ENCODE measurements at places on chromosomes 12 and 14.

- DNase-seq = no peak
These were observed 17.3 kb downstream of the COX14 start for GRCh38 chr12:50129290-50129689.

DNA sequence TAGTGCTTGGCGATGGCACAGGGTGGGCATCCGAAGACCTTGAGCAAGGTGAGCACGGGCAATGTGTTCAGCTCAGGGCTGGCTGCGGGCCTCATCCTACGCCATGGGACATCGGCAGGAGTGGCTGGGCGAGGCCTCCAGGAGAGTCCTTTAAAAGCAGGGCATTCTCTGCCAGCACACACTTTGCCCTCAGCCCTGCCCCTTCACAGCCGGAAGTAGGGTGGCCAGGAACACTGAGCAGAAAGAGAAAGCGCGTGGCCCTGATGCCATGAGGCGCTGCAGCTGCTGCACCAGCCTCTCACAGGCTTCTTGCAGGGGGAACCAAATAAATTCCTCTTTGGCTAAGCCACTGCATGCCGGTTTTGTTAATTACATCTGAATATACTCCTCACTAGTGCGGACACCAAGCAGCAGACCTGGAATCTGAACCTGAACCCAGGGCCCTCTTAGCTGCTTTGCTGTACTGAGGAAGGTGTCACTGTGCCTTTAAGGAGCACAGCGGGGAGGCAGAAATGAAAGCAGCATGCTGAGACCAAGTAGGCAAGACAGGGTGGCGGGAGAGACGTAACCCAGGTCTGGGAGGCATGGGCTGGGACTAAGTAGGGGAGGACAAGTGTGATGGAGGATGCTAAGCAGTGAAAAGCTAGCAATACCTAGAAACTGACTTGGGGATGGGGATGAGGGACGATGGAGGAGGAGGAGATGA is 155.2 kb downstream of the TTC7B start:
- no peak for DNase-seq

- DNase-seq = no peak
These were observed 163.9 kb upstream of the VASH1 start for GRCh38 chr14:76597387-76597786.

DNA sequence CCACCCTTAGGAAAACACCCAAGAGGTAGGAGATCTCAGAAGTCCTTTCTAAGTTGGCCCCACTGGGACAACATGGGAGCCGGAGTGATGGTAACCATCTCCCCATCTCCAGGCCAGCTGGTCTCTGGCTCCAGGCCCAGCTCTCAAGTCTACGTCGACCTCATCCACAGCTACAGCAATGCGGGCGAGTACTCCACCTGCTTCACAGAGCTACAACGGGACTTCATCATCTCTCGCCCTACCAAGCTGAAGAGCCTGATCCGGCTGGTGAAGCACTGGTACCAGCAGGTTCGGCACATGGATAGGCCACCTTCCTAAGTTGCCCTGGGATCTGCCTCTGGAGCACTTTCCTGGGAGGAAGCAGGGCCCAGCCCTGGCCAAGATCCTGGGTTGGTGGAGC is 11.0 kb upstream of the OAS2 start:
- no peak for DNase-seq

DNA sequence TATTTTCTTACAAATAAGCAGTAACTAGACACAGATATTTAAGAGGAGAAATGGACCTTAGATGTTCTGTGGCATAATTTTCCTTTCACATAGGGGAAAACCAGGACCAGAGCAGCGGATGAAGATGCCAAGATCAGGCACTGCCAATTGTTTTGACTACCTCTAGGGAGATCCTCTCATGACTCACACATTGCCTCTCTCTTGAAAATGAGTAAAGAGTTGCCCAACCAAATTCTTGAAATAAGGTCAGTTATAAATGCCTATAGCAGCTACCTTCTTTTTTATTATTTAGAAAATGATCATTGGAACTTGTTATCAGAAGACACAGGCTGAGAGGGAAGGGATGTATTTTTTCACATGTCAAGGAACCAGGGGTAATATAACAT is 263.4 kb upstream of the PLEKHG7 start:
- DNase-seq = no peak

DNA sequence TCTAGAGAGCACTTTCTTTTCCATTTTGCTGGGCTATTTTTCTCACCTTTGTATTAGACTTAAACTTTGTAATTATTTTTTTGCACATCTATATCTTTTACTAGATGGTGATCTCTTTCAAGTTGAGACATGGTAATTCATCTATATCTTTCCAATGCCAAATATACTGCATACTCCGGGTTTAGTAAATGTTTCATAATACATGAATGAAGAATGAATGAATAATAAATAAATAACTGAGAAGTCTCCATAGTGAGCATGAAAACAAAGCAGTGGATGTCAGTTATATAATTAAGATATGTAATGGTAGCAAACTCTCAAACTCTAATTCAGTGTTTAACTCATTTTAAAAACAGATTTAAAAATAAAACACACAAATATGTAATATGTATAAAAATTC is 342.5 kb upstream of the KITLG start:
- DNase-seq = no peak

DNA sequence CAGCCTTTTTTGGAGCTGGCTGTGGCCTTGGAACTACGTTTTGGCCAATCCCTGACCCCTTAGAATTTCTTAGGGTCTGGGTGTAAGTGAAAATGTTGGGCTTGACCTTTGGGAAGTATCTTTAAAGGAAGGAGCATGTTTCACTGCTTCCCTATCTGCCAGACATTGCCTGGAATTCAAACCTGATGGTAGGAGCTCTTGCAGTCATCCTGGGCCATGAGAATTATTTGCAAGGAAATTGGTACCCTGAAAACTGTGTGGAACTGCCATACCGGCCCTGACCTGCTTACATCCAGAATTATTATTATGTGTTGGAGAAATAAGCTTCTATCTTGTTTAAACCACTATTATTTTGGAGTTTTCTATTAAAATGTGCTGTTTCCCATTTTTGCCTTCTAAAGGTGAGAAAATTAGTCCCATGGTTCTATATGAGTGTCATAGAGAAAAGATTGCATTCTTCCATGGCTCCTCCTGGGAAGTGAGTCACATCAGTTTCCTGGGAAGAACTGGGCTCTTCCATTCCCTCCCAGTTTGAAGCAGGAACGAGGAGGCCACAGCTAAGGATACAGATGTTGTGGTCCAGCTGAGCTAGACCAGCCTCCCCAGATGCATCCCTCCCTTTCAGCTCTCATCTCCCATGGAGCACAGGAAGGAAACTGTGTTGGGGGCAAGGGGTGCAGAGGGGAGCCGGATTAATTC is 9.5 kb upstream of the PGF start:
- no peak for DNase-seq

GRCh38 chr12:32440120-32440865 is 40.9 kb downstream of the FGD4 start:
- no peak for DNase-seq

DNA sequence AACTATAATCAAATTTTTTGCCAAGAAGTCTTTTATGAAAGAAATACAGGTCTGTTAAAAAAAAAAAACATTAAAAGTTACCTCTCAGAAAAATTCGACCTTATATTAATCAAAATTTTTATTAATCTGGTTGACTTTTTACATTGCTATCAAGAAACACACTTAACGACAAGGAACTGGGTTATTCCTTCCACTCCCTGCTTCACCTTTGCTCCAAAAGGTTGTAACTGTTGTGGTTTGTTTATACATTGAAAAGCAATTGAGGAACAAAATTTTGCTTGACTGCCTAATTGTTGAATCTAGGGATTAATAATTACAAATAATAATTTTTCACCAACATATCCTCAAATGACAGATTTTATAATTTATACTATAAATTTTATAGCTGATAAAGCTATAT is 28.4 kb downstream of the TSPAN8 start:
- DNase-seq = no peak

GRCh38 chr12:66059666-66060065 is 70.9 kb downstream of the LLPH start:
- peak; percentile 79 for DNase-seq
